Renal cortical epithelial cell (primary cell): ENCODE measurements at places on chromosomes 16 and 17. TPM values are rescaled to one million over a fixed set of nuclear protein-coding genes. Genes with fewer than 3 reads are reported as not detected.

The MYO1C gene
- 214 and 355 TPM in 2 replicates for total RNA-seq

The ADORA2B gene
- 5.0 and 18.9 TPM in 2 replicates for total RNA-seq

The IL17C gene
- not detected in 2 replicates for total RNA-seq

The GJD3 gene
- total RNA-seq, result 0.30 TPM in 1 of 2 replicates, not detected in the other

The MGAT5B gene
- total RNA-seq, result 0.35 and 0.40 TPM in 2 replicates

The TLCD3B gene
- 0.15 TPM in 1 of 2 replicates, not detected in the other for total RNA-seq

The TNFSF12 gene
- total RNA-seq, result 4.2 and 15.5 TPM in 2 replicates

The AOC2 gene
- 0.52 and 0.70 TPM in 2 replicates for total RNA-seq

The NGFR gene
- total RNA-seq, result 0.25 TPM in 1 of 2 replicates, not detected in the other

The PHF23 gene
- 41.2 and 50.7 TPM in 2 replicates for total RNA-seq

The TMEM204 gene
- 0.10 TPM in 1 of 2 replicates, not detected in the other for total RNA-seq

The HBM gene
- total RNA-seq, result not detected in 2 replicates

The CLEC19A gene
- not detected in 2 replicates for total RNA-seq

The KRTAP4-16 gene
- total RNA-seq, result not detected in 2 replicates

The DNAH9 gene
- total RNA-seq, result 0.55 TPM in 1 of 2 replicates, not detected in the other

The NCOR1 gene
- 47.2 and 159 TPM in 2 replicates for total RNA-seq

The TBC1D3K gene
- total RNA-seq, result not detected in 2 replicates

The SERPINF2 gene
- total RNA-seq, result 0.87 and 9.6 TPM in 2 replicates

The ENPP7 gene
- total RNA-seq, result not detected in 2 replicates

The CCDC200 gene
- not detected in 2 replicates for total RNA-seq

The OR3A2 gene
- not detected in 2 replicates for total RNA-seq

The ZNF624 gene
- 4.9 and 7.1 TPM in 2 replicates for total RNA-seq

The GSG1L gene
- total RNA-seq, result not detected in 2 replicates

The WDR59 gene
- total RNA-seq, result 7.5 and 19.8 TPM in 2 replicates

The FOXO3B gene
- total RNA-seq, result 1.2 and 2.6 TPM in 2 replicates

The MT1F gene
- 11.0 and 11.1 TPM in 2 replicates for total RNA-seq

The CCDC40 gene
- total RNA-seq, result 1.4 and 23.4 TPM in 2 replicates

The NPIPA8 gene
- not detected in 2 replicates for total RNA-seq

The TMEM114 gene
- not detected in 2 replicates for total RNA-seq

The MT1M gene
- total RNA-seq, result 2.8 and 38.0 TPM in 2 replicates

The CHST6 gene
- total RNA-seq, result 1.1 and 1.4 TPM in 2 replicates

The PRSS21 gene
- total RNA-seq, result 1.2 and 3.1 TPM in 2 replicates

The RNF222 gene
- total RNA-seq, result not detected in 2 replicates

The CES5A gene
- total RNA-seq, result not detected in 2 replicates

The OSGIN1 gene
- 0.69 and 1.4 TPM in 2 replicates for total RNA-seq

The TANC2 gene
- 37.9 and 89.6 TPM in 2 replicates for total RNA-seq

The GAST gene
- total RNA-seq, result not detected in 2 replicates

The TBKBP1 gene
- total RNA-seq, result 4.3 and 10.7 TPM in 2 replicates

The CETP gene
- total RNA-seq, result not detected in 2 replicates

The FZD2 gene
- 1.6 and 19.9 TPM in 2 replicates for total RNA-seq

The MARVELD3 gene
- 0.89 and 4.5 TPM in 2 replicates for total RNA-seq

The KRTAP1-5 gene
- not detected in 2 replicates for total RNA-seq

The BIRC5 gene
- 0.50 and 34.7 TPM in 2 replicates for total RNA-seq

The GGT6 gene
- 0.05 TPM in 1 of 2 replicates, not detected in the other for total RNA-seq

The JPH3 gene
- 0.35 and 0.50 TPM in 2 replicates for total RNA-seq

The KCNH6 gene
- total RNA-seq, result 0.05 TPM in 1 of 2 replicates, not detected in the other

The KRTAP16-1 gene
- total RNA-seq, result not detected in 2 replicates

The TM4SF5 gene
- total RNA-seq, result not detected in 2 replicates

The ABCC11 gene
- total RNA-seq, result 0.05 TPM in 1 of 2 replicates, not detected in the other

The MYCBPAP gene
- 0.30 TPM in 1 of 2 replicates, not detected in the other for total RNA-seq

The C17orf107 gene
- total RNA-seq, result 1.7 and 4.2 TPM in 2 replicates

The RBBP6 gene
- total RNA-seq, result 7.5 and 35.2 TPM in 2 replicates

The WFIKKN1 gene
- 0.35 TPM in 1 of 2 replicates, not detected in the other for total RNA-seq

The TBC1D3H gene
- not detected in 2 replicates for total RNA-seq

The KCNG4 gene
- total RNA-seq, result not detected in 2 replicates

The FBXW10B gene
- 0.94 and 4.0 TPM in 2 replicates for total RNA-seq

The WFIKKN2 gene
- not detected in 2 replicates for total RNA-seq

The KRT20 gene
- not detected in 2 replicates for total RNA-seq

The SLC5A11 gene
- not detected in 2 replicates for total RNA-seq

The OSBPL7 gene
- total RNA-seq, result 6.6 and 11.3 TPM in 2 replicates
